Chondrocyte (in vitro differentiated cells): ENCODE measurements at places on chromosomes 13 and 19. TPM values are rescaled to one million over a fixed set of nuclear protein-coding genes. Genes with fewer than 3 reads are reported as not detected.

GRCh38 chr13:92734068-92734467 is 492.5 kb upstream of the GPC6 start:
- DNase-seq, result no peak

GRCh38 chr13:46668302-46668720 is 115.3 kb downstream of the LRCH1 start:
- no peak for DNase-seq

- no peak for DNase-seq
Measured at GRCh38 chr13:26540334-26540733, 17.1 kb upstream of the WASF3 start.

Gene HMGB1
- total RNA-seq, result 182 to 256 TPM (median 188 TPM) in 3 replicates

Gene PSG4
- total RNA-seq, result 0.60 TPM in 1 of 3 replicates, not detected in the others

DNA sequence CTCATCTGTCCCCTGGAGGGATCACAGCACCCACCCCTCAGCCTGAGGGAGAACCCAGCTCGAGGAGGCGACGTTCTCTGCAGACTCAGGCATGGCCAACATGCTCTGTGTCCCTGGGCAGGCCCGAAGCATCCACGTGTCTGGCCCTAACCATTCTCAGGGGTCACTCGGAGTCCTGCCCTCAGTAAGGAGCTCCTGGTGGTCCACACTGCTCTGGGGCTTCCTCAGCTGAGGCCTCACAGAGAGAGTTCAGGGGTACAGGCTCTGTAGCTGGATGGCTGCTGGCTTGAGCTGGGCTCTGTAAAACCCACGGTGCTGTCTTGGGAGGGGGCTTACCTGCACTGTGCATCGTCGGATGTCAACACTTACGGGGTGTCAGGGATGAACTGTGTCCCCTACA is 4.4 kb upstream of the SIGLEC8 start:
- no peak for DNase-seq

DNA sequence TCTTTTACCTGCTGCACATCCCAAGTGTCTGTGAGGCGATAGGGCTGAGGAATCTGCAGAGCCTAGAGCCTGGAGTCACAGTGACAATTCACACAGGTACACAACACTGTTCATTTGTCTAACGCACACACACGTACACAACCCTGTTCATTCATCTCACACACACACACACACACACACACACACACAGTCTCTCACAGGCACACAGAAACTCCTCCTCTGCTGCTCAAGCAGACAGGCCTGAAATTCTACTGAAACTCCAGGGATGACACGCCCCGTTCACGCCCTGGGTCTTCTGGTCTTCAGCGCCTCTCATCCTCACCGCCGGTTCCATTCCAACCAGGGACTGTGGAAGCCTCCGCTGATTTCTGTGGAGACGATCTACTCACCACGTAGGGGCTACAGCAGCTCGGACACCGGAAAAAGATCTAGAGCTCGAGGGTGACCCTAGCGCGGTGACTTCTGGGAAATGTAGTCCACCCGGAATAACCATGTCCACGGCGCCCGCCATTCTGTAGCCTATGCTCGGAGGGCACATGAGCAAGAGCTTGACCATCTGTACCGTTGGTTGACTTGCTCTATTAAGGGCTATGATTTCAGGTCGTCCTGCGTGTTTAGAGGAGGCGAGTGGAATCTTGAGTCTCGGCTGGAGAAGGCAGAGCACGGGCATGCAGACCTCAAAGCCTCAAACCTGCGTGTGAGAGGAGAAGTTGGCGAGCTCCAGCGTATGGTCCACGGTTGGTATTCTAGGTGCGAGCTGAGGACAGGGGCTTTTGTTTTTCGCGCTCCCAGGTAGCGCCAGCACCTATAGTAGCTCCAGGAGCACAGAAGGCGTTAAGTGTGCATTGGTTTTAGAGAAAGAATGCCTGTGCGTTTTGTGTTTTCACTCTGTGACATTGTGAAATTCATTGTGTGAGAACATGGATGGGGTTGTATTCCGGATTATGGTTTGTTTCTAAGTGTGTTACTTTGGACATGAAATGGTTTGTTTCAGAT is 33.4 kb downstream of the ZNF45 start:
- DNase-seq, result peak; percentile 90

Gene ATP8A2
- 1.7 to 1.9 TPM (median 1.9 TPM) in 3 replicates for total RNA-seq

DNA sequence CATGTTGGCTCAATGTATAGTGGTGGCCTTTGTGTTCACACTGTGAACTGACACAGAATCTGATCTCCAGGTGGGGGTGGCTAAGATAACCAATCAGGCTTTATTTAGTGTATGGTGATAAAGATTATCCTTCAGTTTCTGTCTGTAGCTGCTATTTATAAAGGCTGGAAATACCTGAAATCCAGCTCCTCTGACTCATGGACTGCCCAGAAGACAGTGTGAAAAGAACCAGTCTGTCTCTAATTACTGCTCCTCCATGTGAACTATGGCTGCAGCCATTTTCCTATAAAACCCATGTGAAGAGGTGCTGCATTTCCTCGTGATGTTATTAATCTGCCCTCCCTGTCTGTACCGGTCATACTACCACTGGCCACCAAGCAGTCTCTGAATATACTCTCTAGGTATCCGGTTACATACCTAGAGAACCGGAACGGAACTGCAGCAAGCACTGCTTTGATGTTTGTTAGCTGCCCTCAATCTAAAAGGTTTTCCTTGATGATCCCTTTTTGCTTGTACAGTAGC is 238.0 kb downstream of the LHFPL6 start:
- DNase-seq, result no peak

Gene LYPD5
- total RNA-seq, result not detected in 3 replicates

DNA sequence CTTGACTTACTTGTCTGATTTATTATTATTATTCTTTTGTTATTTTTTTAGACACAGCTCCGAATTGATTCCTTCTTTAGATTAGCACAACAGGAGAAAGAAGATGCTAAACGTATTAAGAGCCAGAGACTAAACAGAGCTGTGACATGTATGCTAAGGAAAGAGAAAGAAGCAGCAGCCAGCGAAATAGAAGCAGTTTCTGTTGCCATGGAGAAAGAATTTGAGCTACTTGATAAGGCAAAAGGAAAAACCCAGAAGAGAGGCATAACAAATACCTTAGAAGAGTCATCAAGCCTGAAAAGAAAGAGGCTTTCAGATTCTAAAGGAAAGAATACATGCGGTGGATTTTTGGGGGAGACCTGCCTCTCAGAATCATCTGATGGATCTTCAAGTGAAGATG is 29.4 kb downstream of the ERCC5 start:
- DNase-seq, result no peak

Gene CKAP2
- total RNA-seq, result 24.5 to 33.3 TPM (median 27.9 TPM) in 3 replicates

Gene DMKN
- 1.3 to 2.1 TPM in 2 of 3 replicates, not detected in the other for total RNA-seq

- DNase-seq, result no peak
Measured at GRCh38 chr19:30871979-30872378, 477.3 kb downstream of the TSHZ3 start.

GRCh38 chr13:20127562-20128458 is 33.0 kb downstream of the GJA3 start:
- DNase-seq, result no peak

- DNase-seq, result no peak
Measured at GRCh38 chr13:28685892-28686291, 27.0 kb downstream of the POMP start.
